ENCODE measurements at places on chromosomes 6 and 20. TPM values are rescaled to one million over a fixed set of nuclear protein-coding genes. Genes with fewer than 3 reads are reported as not detected.

E2F3 gene
- total RNA-seq, result 5.4 TPM

TMEM200A gene
- total RNA-seq, result 8.8 TPM

BYSL gene
- total RNA-seq, result 9.9 TPM

KCNK15 gene
- 0.30 TPM for total RNA-seq

CLPSL2 gene
- not detected for total RNA-seq

NOX3 gene
- not detected for total RNA-seq

MDFI gene
- total RNA-seq, result 40.6 TPM

APOBEC2 gene
- 0.17 TPM for total RNA-seq

PROKR2 gene
- 0.66 TPM for total RNA-seq

EDN1 gene
- total RNA-seq, result 9.9 TPM

BPIFA1 gene
- total RNA-seq, result not detected

RWDD2A gene
- 7.3 TPM for total RNA-seq

C20orf173 gene
- not detected for total RNA-seq

BTBD3 gene
- total RNA-seq, result 74.4 TPM

USP49 gene
- total RNA-seq, result 6.0 TPM

RAD21L1 gene
- total RNA-seq, result 0.10 TPM

GNMT gene
- 0.20 TPM for total RNA-seq

LAMA2 gene
- total RNA-seq, result 126 TPM

SLC26A8 gene
- 4.4 TPM for total RNA-seq

SAMD5 gene
- 7.8 TPM for total RNA-seq

POU5F1 gene
- total RNA-seq, result 0.22 TPM

SPATS1 gene
- total RNA-seq, result 0.88 TPM

HFE gene
- 5.9 TPM for total RNA-seq

GJA10 gene
- not detected for total RNA-seq

BCAS4 gene
- 7.8 TPM for total RNA-seq

PARD6B gene
- total RNA-seq, result 11.3 TPM

GJA1 gene
- 568 TPM for total RNA-seq

B3GALT4 gene
- total RNA-seq, result 5.8 TPM

ZC2HC1B gene
- not detected for total RNA-seq

TMEM217 gene
- 1.3 TPM for total RNA-seq

ASXL1 gene
- 58.3 TPM for total RNA-seq

SNAP91 gene
- total RNA-seq, result 33.8 TPM

PRR18 gene
- 5.3 TPM for total RNA-seq

RSPH9 gene
- total RNA-seq, result 1.6 TPM

SKIC2 gene
- total RNA-seq, result 24.0 TPM

SLC35D3 gene
- total RNA-seq, result 0.99 TPM

LZTS3 gene
- total RNA-seq, result 27.7 TPM

TCF21 gene
- total RNA-seq, result not detected

PTCRA gene
- total RNA-seq, result not detected

PPP1R11 gene
- total RNA-seq, result 19.6 TPM
